Mesendoderm (in vitro differentiated cells): ENCODE measurements at places on chromosomes 7 and 10.

DNA sequence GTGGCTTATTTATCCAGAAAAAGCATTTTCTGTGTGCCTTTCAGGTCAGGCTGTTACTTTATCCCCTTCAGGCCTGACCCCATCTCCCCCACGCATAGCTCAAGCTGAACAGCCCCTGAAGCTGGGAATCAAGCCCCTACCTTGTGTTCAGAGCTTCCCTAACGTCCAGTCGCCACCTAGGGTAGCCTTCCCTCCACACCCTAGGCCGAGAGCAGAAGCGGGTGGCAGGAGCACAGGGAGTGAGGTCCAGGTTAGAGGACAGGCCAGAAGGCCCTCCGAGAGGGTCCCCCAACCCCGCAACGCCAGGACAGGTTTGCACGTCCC, 479 bp upstream of the SEMA4G start:
- no peak for DNase-seq

DNA sequence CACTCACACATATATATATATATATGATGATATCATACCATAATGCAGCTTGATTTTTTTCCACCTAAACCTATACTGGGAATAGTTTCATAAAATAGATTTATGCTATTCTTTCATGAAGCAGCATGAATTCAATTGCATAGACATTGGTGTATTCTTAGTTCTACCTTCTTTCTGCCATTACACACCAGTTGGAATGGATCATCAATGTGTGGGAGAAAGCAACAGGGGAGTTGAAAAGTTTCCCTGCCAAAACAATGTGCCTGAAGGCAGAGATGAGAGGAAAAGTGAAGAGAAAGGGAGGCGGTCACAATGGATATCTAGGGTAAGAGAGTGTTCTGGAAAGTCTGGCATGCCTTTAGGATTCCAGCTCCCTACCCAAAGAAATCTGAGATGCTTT, 25.2 kb upstream of the ACSL5 start:
- no peak for DNase-seq

DNA sequence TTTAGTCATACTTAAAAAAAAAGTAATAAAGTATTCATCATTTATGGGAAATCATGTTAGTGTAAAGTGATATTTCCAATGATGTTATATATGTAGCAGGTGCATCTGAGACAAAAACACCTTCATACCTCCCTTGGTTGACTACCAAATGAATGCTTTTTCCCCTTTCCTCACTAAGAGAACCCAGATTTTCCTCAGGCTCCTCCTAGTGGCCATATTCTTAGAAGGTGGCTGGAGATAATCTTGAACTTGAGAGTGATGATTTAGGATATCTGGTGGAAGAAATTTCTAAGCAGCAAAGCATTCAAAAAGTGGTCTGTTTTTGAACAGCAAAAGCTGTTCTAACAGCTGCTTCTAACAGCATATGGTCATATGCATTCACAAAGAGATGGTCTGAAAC, 16.8 kb upstream of the DNAH11 start:
- no peak for DNase-seq

DNA sequence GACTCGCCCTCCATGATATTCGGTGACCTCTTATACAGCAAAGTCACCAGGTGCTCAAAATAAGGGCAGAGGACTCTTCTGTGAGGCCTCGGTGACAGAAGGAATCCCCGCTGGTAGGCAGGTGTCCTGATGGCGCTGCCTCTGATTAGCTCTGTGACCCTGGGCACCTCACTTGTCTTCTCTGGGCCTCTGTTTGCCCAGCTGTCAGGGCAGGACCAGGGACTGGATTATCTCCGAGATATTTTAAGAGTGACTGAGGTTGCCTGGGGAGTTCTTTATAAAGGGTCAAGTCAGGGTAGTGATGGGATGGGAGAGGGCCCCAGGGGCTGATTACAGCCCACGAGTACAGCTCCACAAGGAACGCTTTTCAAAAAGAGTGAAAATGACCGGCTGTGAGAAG, 70.9 kb upstream of the SAMD8 start:
- no peak for DNase-seq

- DNase-seq, result no peak
Measured at GRCh38 chr7:17524746-17525145, 226.3 kb downstream of the AHR start.

DNA sequence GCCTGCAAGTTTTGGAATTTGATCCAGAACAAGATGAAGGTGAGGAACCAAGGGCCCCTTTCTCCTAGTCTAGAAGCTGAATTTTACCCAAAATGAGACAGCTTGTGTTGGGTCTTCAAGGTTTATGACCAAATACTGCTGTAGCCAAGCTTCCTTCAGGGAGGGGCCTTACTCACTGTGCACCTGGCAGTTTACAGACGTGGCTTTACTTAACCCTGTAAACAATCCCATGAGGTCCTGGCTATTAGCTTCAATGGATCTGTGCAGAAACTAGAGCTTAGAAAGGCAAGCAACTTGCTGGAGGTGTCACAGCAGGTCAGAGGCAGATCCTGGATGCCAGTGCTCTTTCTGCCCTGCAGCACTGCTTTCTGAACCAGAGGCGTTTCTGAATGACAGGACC, 46.7 kb downstream of the PDLIM1 start:
- DNase-seq, result no peak
